ENCODE measurements at places on chromosomes 6 and 20. TPM values are rescaled to one million over a fixed set of nuclear protein-coding genes. Genes with fewer than 3 reads are reported as not detected.

GRCh38 chr20:20521736-20522135, 153.8 kb downstream of the INSM1 start:
- no peak for DNase-seq

Gene NANP
- total RNA-seq = 8.3 TPM

Gene DSN1
- 20.7 TPM for total RNA-seq

Gene TBX18
- not detected for total RNA-seq

All from activated CD4-positive, alpha-beta T cell treated with anti-CD3 and anti-CD28 coated beads for 36 hours (primary cell).